ENCODE measurements at places on chromosomes 2 and 18.

DNA sequence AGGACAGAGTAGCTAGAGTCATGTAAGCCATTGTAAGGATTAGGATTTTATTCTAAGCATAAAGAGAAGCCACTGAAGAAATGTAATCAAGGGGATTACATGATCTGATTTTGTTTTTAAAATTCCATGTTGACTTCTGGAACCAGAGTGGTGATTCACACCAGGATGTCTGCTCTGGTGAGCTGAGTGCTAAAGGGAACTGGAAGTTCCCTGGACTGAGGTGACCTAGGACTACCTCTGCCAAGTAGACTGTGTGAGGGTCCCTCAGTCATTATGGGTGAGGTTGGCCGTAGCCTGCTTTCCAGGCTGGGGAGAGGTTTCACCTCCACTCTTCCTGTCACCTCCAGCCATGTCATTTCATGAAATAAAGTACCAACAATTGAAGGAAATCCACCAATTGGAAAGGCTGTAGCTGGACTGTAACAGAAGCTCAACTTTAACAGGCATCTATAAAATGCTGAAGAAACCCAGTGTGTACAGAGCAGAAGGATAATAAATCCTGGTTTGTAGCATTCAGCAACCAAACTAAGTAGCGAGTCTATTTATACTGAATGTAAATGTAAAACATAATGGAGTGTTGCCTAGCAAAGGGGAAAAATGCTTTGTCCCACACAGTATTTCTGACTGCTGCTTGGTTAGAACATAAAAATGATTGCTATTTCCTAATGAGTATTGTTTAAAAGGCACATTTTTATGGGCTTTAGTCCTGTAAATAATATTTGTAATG is 507.4 kb upstream of the PKDCC start:
- DNase-seq = no peak

DNA sequence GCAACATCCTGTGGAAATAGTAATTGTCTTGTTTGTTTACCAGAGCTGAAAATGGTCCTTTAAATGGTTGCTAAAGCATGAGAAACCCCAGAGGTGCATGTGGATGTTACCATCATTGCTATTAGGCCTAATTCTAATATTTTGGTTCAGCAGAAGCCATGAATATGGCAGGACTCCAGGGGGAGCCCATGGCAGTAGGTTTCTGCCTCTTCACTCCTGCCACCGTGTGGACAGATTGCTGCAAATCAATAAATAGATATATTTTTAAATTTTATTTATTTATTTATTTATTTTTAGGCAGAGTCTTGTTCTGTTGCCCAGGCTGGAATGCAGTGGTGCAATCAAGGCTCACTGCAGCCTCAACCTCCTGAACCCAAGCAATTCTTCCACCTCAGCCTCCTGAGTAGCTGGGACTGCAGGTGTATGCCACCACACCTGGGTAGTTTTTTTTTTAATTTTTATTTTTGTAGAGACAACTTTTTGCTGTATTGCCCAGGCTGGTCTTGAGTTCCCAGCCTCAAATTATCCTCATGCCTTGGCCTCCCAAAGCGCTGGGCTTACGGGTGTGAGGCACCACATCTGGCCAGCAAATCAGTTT is 54.9 kb upstream of the CAPN13 start:
- DNase-seq = peak; percentile 79

DNA sequence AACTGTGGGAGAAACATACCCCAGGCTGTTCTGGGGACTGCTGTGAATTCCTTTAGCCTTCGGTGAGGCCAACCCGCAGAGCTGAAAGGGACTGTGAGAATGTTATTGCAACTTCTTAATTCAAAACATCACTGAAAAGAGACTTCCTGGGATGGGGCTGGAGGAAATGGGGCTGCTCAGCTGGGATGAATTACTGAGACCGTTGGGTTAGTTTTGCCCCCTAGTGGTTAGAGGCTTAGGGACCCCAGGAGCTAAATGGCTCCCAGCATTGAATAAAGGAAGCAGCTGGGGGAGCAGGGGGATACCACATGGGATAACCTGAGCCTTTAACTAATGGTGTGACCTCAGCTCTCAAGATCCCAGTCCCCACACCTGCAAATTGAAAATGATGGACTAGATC is 941.1 kb upstream of the FANCL start:
- peak; percentile 30 for DNase-seq

- no peak for DNase-seq
Measured at GRCh38 chr2:210630873-210631560, 74.6 kb downstream of the CPS1 start.

DNA sequence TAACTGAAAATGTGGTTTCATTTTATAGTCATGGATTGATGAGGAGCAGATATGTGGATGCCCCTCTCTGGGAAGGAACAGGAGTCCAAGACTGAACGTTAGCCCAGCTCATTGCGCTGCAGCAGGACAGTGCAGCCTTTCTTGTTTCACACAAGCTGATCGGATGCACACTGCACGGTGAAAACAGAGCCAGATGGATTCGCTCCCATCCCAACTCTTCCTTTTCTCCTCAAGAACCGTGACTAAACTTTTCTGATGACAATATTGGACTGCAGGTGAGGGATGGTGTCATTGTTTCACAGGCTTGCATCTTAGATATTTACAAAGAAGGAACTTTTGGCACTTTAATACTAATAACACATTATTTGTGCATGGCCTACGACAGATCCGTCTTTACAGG is 33.8 kb upstream of the COPS8 start:
- no peak for DNase-seq

DNA sequence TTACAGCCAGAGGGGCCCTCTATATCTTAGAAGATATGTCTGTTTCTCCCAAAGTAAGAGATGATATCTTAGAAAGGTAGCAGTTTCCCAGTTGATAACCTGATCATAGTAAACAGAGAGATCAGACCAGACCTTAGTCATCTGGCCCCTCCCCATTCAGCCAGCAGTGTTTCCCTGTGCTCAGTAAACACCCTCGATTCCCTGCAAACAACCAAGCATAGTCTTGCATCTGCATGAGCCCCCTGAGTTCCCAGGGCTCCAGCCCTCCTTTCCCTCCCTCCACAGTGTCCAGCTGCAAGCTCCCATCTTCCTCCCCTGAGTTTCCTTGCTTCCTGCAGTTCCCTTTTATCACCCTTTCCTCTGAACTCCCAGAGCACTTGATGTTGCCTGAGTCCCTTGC is 20.3 kb downstream of the NRP2 start:
- peak; percentile 39 for DNase-seq

DNA sequence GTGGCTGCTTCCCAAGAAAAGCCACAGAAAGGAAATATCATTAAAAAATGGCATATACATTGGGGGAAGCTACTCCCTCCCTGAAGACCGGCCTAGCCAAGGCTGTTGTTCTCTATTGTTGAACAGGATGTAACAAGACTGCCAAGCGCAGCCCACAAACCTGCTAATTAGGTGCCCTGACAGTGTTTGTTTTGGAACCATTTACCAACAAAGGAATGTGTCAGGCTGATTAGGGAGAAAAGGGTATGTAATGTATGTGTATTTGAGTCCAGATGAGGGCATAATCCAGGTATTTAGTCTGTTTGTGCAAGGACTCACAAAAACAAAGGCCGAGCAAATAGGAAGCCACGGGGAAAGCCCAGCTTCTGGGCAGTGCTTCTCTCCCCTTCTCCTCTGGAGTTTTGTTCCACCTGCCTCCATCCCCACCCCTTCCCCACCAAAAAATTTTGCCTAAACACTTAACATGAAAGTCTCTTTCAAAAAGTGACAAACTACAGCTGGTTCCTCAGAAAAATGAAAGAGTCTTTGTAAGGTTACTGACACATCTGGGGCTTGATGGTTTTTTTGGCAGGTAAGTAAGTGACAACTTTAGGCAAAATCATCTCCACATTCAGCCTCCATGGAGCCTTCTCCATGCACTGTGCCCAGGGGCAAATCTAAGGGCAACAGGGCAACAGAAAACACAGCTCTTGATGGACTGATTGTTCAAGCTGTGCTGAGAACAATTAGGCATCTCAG is 78.3 kb upstream of the FZD5 start:
- no peak for DNase-seq

- no peak for DNase-seq
Measured at GRCh38 chr2:20011276-20012031, 1.0 kb downstream of the MATN3 start.

GRCh38 chr2:112162341-112162740 is 24.2 kb downstream of the FBLN7 start:
- DNase-seq = no peak

GRCh38 chr2:239544918-239545465 is 144.2 kb upstream of the HDAC4 start:
- no peak for DNase-seq

GRCh38 chr2:48560546-48561209 is 30.7 kb downstream of the STON1 start:
- DNase-seq = no peak

DNA sequence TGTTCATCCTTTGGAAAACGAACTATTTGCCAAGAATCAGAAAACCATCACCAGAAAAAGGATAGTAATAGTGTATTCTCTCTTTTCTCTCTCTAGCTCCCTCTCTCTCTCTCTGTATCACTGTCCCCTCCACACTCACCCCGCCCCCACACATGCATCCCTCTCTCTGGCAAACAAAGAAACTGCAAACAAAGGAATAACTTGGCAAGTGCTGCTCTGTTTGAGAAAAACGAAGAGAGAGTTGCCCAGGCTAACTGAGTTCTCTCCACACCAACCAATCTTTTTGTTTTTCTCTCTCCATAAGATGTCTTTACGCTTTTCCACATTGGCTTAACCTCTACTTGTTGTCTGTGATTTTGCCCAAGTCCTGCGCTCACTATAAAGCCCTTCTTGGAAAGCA is 316.2 kb downstream of the EPHA4 start:
- DNase-seq = no peak

- no peak for DNase-seq
Measured at GRCh38 chr18:70365361-70365760, 76.5 kb downstream of the SOCS6 start.

GRCh38 chr2:192165842-192166241 is 28.9 kb downstream of the TMEFF2 start:
- DNase-seq = no peak

- DNase-seq = no peak
Measured at GRCh38 chr18:8339952-8340351, 269.3 kb upstream of the RAB12 start.

DNA sequence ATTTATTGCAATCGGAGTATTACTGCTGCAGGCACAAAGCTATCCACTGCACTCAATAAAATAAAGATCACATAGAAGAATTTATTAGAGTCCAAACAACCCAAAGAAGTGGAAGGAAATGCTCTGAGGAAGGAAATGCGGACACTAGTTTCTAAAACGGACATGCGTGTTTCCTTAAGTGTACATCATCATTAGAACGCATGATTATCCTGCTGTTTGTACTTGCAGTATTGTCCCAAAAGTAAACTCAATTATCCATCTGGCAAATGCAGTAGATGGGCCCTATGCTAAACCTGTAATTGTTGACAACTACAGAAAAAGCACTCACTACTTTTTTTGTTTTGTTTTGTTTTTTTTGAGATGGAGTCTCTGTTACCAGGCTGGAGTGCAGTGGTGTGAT is 53.6 kb downstream of the PDK1 start:
- no peak for DNase-seq
